DND-41 (cell line): ENCODE measurements at places on chromosomes 16 and 17.

- no peak for DNase-seq
Measured at GRCh38 chr16:35750157-35750689, 2290.8 kb downstream of the TP53TG3F start.

- no peak for DNase-seq
Measured at GRCh38 chr16:79869304-79870015, 268.9 kb upstream of the MAF start.

- peak; percentile 88 for DNase-seq
Measured at GRCh38 chr17:68290955-68291835, at the start of the genes ARSG and SLC16A6. Gene ARSG, plus strand, starts transcription at chr17:68291495. Its CDS starts 15,999 bp downstream, at chr17:68307494. Gene SLC16A6, minus strand, starts transcription at chr17:68291127. Its CDS starts 12,807 bp downstream, at chr17:68278320.

DNA sequence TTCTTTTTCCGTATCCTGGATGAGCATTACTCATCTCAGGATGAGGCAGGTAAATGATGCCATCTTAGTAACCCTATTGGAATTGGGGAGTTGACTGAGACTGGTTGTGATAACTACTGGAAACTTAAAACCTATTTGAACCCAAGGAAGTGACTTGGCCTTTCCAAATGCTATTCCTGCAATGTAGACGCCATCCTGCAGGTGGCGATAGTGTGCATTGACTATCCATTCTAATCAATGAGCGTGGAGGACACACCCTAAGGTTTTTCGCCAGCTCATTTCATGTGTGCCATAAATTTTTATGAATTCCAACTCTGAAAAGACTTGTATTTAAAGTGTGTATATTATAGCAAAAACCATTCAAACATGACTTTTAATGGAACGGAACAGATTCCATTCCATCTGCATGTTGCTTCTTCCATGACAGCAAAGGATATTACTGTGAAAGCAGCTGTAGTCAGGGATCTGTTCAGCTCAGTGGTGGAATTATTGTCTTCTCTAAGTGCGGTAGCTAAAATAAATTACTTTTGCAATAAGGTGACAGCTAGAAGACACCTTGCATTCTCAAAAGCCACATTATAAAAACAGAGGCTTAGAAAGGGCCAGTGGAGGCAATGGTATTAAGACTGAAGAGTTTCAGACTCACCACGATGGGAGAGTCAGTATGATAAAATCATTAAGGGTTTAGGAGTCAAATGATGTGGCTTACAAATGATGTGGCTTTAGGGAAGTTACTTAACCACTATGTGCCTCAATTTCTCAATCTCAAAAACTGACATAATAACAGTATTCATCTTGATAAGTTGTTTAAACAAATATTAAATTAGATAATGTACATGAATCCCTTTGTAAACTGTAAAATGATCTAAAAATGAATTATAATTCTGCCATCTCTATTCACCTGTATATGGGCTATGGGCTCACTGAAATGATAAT lies 55.5 kb downstream of the SYT17 start:
- peak; percentile 33 for DNase-seq

- no peak for DNase-seq
Measured at GRCh38 chr17:81466564-81467472, 45.8 kb downstream of the ACTG1 start.

DNA sequence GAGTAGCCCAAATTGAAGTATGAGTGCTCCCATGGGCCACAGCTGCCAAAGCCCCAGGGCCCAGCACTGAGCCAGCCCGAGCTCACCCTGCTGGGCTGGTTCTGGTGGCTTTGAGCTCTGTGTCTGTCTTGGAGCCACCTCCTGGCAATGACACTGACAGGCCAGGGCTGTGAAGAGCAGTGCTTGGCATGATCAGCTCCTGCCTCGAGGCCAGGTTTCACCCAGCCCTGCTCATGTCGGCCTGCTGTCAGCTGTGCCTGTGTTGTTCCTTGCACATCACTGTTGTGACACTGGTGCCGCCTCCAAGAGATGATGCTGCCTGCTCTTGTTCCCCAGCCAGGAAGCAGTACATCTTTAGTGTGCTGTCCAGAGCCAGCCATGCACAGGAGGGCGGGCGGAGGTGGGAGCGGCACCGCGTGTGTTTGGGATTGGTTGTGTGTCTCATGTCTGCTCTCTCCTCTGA lies 26.0 kb downstream of the PLD6 start:
- DNase-seq: no peak

DNA sequence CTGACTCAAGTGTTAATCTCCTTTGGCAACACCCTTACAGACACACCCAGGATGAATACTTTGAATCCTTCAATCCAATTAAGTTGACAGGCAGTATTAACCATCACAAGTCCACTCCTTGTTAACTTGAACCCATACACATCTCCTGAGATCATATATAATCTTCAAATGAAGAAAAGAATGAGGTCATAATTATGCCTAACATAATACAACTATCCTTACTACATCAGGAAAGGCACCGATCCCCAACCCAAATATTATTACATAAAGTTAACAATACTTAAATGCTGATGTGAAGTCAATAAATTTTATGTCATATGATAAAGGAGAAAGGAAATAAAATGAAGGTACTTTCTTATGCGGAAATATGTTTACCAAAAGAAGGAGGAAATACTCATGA lies 649.9 kb downstream of the KCNJ2 start:
- no peak for DNase-seq

DNA sequence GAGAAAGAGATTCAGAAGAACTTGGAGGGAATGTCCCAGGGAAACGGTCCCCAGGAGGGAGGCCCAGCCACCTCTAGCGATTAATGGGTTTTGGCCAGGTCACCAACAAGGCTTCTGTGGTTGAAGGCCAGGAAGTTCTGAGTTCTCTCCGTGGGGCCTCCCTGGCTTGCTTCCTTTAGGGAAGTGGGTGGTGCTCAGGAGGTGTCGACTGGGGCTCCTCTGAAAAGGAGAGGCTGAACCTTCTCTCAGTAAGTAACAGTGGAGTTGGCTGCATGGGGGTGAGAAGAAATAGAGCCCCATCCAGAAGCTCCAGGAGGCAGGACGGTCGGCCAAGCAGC lies 77.1 kb upstream of the GSE1 start:
- DNase-seq: no peak
